ENCODE measurements at places on chromosomes 5 and 9.

DNA sequence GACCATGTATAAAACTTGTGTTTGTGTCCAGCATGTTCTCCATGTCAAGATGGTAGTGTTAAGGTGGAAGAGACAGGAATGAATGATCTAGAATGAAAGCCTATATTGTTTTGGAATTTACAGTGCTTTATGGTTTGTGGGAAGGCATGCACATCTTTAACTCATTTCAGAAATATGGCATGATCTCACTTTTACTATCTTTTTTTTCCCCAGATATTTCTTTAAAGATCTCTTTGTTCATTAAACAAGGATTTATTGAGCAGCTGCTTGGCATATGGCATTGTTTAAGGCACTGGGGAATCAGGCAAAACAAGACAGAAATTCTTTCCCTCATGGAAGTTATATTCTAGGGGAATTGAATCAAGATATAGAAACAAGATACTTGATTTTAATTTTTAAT lies 51.7 kb downstream of the SLC12A2 start:
- DNase-seq, result no peak

DNA sequence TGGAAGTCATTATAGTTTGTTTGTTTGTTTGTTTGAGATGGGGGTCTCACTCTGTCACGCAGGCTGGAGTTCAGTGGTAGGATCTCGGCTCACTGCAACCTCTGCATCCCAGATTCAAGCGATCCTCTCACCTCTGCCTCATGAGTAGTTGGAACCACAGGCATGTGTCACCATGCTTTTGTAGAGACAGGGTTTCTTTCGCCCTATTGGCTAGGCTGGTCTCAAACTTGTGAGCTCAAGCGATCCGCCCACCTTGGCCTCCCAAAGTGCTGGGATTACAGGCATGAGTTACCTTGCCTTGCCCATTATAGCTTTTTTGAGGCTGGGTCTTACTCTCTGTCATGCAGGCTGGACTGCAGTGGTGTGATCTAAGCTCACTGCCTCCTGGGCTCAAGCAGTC lies 28.8 kb downstream of the NSD1 start:
- DNase-seq, result no peak

DNA sequence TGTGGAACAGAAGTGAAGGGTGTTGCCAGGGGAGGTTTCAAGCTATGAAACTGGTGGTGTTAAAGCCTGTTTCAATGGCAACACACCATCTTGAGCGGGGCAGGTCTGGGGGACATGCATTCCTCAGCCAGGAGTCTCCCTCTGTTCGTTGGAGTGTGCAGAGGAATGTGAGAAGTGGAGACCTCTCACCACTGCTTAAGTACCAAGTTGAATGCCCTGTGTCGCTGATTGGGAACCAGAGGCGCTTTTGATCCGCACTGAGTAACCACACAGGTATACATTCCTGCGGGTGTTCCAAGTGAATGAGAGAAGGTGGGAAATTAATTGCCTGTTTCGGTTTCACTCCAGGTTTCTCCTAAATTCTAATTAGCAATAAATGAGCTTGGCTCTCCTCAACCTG lies 99.4 kb downstream of the LIX1 start:
- no peak for DNase-seq

DNA sequence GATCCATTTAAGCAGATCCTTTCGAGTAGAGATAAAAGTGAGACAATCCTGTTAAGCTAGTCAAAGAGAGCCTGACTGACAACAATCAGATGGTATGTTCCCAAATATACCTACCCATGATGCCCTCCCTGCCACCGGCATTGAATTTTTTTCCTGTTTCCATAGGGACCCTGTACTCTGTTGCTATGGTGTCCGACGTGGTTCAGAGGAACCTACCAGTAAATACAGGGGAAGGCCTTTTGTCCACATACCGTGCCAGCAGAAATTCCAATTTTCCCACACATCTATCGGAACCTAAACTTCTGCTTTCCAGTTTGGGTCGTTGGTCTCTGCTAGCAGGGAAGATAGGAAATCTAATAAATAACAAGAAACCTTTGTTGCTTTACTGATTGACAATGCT lies 64.7 kb downstream of the MEGF10 start:
- no peak for DNase-seq

DNA sequence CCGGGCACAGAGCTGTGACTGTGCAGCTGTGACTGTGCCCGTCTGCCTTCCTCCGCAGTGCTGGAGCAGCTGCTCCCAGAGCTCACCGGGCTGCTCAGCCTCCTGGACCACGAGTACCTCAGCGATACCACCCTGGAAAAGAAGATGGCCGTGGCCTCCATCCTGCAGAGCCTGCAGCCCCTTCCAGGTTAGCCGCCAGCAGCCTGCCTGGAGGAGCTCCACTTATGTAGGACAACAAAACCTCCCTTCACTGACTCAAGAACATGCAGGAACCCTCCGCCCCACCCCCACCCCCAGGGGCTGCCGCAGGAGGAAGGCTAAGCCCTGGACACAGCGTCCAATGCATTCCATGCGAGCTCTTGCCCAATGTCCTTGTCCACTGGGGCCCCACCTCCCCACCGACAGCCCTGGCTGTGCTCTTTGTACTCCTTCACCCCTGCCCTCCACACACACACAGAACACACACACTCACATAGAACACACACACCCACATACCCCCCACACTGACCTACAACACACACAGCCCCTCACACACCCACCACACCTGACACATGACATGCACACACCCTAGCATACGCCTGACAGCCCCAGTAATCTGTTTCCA lies 27.9 kb downstream of the AFAP1L1 start:
- no peak for DNase-seq

DNA sequence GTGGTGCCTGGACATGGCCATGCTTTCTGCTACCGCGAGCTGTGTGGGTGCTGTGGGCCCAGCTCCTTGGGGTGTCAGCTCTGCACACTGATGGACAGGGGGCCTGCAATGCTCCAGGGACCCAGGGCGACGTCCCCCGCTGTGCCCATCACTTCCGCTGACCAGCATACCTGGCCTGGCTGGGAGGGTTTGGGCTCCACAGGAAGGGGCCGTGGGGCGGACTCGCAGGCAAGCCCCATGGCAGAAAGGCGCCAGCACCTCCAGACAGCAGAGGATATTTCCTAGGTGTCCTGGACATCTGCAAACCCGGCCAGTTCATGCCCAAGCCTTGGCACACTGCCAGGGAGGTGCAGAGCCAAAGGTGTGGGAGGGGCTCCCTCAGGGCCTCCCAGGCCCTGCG lies 295.8 kb upstream of the IRX4 start:
- DNase-seq, result no peak

DNA sequence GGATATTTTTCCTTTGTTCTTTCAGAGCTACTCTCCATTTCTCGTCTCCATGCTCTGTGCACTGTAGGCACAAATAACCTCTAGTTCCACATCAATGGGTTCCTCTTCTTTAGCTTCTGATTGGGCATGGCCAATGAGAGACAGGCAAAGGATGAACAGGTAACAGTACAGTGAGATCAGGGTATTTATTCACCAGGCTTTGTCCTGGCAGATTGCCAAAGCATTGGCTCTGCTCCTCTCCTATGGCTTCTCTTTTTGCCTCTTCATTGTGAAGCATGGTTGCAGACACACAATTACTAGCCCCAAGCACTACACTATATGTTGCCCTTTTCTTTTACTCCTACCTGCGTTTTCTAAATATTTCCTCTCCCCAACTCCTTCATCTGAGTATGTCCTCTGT lies 215.1 kb upstream of the ARRDC3 start:
- no peak for DNase-seq

- DNase-seq, result no peak
These were observed 530 bp downstream of the RAPGEF1 start for GRCh38 chr9:131739133-131739958.

- no peak for DNase-seq
These were observed 39.9 kb upstream of the EEIG1 start for GRCh38 chr9:128020692-128021091.

DNA sequence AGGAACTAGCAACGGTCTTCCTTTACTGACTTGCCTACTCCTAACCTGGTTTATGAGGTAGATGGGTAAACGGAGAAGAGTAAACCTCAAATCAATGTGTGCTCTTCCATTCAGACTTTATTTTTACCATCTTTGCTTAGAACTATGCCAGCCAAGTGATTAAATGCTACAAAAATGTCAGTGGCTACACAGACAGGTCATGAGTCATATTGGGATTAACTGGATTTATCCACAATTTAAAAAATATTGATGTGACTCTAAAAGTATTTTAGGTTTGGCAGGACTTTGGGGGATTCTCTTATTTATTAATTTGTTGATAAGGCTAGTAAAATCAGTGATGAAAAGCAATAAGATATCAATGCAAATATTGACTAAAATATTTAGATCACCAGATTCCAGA lies 275.0 kb downstream of the PLK2 start:
- DNase-seq, result no peak

GRCh38 chr5:94715768-94716167 lies 97.3 kb downstream of the SLF1 start:
- DNase-seq, result no peak

- no peak for DNase-seq
These were observed 15.5 kb downstream of the SLC44A1 start for GRCh38 chr9:105259731-105260612.

- DNase-seq, result no peak
These were observed 71.9 kb downstream of the SMIM23 start for GRCh38 chr5:171857489-171857876.

DNA sequence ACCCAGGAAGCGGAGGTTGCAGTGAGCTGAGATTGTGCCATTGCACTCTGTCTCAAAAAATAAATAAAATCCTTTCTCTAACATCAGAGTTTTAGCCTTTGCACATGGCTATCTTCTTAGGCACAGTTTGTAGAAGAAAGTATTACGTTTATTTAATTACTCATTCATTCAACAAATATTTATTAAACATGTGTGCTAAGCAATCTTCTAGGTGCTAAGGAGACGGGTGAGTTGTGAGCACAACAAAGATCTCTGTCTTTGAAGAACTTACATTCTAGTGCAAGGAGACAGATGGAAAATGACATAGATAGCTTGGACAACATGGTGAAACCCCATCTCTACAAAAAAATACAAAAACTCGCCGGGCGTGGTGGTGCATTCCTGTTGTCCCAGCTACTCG lies 122.3 kb upstream of the MYO10 start:
- DNase-seq, result no peak

DNA sequence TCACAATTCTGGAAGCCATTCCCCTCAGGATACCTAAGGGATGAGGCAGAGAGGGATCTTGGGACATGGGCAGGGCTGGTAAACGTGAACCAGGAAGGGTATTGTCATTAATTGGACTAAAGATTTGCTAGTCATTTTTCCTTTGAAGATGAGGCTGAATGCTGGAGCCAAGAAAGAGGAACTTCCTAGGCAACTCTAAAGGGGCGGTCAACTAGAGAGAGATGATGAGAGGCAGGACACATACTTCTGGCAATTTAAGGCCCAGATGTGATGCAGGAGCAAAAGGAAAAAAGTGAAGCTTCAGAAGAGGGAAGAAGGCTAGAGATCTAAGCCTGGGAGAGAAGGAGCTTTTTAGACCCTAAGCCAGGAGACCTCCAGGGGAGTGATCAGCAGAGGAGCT lies 5.6 kb downstream of the GBA2 start:
- no peak for DNase-seq

DNA sequence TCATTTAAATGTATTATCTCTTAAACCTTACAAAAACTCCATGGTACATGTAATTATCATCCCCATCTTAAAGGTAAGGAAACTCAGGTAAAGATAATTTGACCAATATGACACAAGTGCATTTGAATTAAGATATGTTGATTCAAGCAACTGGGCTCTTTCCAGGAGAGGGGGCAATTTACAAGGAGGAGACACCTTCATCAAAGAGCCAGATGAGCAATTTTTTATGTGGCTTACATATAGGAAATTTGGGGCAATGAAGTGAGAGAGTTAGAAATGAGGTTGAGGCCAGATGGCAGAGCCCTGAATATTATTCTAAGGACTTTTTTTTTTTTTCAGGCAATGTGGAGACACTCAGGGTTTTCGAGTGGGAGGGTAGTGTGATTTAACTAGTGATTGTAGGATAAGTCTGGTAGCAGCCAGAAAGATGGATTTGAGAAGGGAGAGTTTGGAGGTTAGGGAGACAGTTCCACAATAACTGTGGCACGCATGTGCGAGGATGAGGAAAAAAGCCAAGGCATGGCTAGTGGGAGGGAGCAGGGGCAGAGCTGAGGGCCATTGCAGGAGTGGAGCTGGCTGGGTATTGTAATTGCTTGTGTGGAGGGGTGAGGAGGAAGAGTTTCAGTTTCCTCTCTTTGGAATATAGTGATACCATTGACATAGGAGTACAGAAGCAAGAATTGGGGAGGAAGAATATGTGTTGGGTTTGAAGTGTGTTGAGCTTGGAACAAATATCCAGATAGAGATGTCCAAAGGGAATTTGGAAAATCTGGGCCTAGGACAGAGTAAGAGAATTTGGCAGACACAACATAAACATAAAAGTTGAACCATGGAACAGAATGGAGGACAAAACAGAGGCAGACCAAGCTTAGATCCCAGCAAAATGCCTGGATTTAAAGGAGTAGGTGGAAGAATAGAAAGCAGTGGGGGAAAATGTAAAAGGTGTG lies 72.0 kb downstream of the ACTBL2 start:
- no peak for DNase-seq

DNA sequence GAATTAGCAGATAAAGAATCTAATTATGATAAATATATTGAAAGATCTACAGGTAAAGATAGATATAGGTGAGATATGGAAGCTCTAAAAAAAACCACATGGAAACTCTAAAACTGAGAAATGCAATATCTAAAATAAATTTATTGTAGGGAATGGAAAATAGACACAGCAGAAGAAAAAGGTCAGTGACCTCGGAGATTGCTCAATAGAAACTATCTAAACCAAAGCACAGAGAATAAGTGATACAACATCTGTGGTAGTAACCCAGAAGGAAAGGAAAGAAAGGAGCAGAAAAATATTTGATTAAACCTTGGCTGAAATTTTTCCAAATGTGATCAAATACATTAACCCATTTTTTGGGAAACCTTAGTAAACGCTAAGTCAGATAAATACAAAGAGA lies 43.1 kb upstream of the GLIPR2 start:
- no peak for DNase-seq

- no peak for DNase-seq
These were observed 1728.3 kb upstream of the CDH9 start for GRCh38 chr5:28766565-28767158.

DNA sequence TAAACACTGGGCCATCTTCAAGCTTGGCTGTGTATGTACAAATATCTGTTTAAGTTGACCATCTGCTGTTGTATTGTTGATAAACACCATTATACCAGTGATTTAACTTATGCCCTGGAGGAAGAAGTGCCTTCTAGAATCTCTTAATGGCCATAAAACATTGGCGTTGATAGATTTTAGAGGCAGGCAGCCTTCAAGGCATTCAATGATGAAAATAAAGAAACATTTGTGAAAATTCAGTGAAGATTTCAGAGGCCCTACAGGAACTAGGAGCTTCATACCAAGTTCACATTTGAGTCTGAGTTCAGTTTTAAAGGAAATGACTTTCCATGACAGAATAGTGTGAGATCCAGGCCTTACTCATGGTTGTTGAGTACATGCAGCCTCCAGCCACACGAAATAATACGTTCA lies 52.2 kb downstream of the MAP1B start:
- no peak for DNase-seq

GRCh38 chr5:123448743-123449142 lies 25.5 kb upstream of the CEP120 start:
- DNase-seq, result no peak
